ELR (cell line): ENCODE measurements at places on chromosomes 5 and 9.

- no peak for DNase-seq
Observed at GRCh38 chr9:130167927-130168326, 4.3 kb upstream of the NCS1 start.

DNA sequence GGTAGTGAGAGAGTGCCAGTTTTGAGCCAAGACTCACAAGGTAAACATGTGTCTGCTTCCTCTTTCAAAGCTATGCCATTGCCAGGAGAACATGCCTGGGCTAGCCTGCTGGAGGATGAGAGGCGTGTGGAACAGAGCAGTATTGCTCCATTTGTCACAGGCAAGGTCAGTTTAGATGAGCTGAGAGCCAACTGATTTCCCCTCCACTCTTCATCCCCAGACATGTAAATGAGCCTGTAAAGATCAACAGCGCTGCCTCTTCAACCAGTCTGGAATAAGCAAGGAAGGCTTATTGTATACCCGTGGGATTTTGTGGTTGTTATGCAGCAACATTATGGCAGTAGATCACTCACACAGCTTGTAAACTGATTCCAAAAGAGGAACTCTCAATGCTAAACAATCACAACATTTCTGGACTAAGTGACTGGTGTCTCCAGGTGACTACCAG, 8.2 kb upstream of the GDNF start:
- DNase-seq: no peak

GRCh38 chr5:72621576-72621975, 114.4 kb upstream of the ZNF366 start:
- DNase-seq: no peak

DNA sequence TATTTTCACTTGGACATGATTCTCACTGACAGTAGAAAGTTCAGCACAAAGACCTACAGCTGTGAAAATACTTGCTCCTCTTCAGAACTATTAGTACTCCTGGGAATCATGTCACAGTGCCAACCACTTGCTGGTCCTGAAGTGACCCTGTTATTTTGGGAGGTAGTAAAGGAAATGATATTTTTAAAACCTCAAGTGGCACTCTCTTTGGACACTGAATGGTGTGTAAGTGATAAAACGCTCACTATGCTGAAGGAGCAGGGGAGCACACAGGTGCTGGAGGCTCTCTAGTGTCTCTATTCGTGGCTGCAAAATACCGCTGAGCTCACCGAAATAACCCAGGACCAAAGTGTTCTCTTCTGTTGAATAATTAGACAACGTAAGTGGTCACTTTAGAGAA, 76.9 kb upstream of the SPATA31D4 start:
- DNase-seq: no peak

DNA sequence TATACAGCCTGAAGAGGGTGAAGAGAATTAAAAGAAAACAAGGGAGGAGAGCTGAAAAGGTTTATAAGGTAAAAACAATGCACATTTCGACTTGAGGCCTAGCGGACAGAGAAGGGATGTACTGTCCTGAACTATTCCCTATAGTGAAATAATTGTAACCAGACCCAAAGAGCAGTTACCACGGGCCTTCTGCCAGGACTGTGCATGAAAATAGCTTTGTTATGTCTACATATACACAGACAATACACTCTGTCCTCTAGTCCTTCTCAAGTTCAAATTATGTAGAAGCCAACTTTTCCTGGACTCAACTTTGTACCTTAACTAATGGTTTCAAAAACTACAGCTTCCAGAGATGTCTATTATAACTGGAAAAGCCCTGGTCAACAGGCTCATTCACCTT, 223.7 kb downstream of the PCSK5 start:
- DNase-seq: no peak

GRCh38 chr5:1152771-1153282, 41.0 kb upstream of the SLC12A7 start:
- no peak for DNase-seq

GRCh38 chr5:138770977-138771376, 17.8 kb downstream of the CTNNA1 start:
- DNase-seq: no peak

- no peak for DNase-seq
Observed at GRCh38 chr9:122397749-122398148, 26.9 kb downstream of the PTGS1 start.

- peak; percentile 49 for DNase-seq
Observed at GRCh38 chr5:31186672-31187267, 6.7 kb upstream of the CDH6 start.

DNA sequence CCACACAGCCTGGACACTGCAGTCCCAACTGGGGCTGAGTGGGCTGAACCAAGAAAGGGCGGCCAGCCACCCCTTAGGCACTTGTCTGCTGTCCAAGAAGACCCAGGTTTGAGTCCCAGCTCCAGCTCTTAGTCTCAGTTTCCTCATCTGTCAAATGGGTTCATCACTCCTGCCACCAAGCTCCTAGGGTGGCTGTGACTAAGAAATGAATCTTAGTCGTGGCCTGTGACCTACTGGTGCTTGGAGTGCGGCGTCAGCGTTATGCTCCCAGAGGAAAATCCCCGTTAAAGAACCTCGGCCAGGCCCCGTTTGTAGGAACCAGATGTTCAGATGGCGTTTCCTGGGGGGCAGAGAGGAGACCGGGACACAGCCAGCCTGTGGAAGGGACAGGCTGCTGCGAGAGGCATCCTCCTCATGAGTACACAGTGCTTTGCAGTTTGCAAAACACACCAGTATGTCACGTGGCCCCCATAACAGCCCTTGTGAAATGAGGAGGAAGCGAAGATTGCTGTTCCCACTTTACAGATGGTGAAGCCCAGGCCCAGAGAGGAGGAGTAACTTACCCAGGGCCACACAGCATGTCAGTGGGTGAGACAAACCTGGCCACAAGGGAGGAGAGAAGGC, 3.3 kb downstream of the FIBCD1 start:
- peak; percentile 26 for DNase-seq

DNA sequence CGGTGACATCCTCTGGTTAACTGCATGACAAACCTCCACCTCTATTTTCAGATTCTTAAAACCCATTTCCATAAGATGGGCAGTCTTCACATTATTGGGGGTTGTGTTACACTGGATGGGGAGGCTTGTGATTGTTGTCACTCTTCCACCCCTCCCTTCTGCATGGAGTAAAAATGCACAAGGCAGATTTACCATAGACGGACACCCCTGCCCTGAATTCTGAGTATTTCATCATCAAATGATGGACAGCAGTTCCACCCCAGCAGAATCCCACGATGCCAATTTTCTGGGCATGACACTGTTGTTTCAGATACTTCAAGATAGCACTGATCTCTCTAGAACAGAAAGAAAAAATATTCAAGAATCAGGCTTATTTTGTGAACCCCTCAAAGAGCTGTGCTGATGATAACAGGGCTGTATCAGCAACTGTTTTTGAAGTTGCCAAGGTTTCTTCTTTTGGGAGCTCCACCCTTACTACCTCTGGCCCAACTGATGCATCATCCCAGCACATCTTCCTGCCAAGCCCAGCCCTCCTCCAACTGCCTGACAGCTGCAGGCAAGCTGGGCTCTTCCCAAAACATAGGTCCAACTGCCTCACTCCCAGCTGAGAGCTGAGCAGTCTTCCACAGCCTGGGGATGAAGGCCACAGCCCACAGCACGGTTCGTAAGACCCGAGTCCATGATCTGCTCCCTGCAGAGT, 21.4 kb downstream of the CMBL start:
- no peak for DNase-seq

- DNase-seq: no peak
Observed at GRCh38 chr5:96668725-96669124, 6.5 kb downstream of the CAST start.

- peak; percentile 89 for DNase-seq
Observed at GRCh38 chr5:107542428-107542827, 128.3 kb downstream of the EFNA5 start.

GRCh38 chr5:98105681-98106080, 667.8 kb upstream of the RGMB start:
- DNase-seq: no peak

GRCh38 chr5:128123936-128124335, 40.4 kb downstream of the SLC12A2 start:
- no peak for DNase-seq

DNA sequence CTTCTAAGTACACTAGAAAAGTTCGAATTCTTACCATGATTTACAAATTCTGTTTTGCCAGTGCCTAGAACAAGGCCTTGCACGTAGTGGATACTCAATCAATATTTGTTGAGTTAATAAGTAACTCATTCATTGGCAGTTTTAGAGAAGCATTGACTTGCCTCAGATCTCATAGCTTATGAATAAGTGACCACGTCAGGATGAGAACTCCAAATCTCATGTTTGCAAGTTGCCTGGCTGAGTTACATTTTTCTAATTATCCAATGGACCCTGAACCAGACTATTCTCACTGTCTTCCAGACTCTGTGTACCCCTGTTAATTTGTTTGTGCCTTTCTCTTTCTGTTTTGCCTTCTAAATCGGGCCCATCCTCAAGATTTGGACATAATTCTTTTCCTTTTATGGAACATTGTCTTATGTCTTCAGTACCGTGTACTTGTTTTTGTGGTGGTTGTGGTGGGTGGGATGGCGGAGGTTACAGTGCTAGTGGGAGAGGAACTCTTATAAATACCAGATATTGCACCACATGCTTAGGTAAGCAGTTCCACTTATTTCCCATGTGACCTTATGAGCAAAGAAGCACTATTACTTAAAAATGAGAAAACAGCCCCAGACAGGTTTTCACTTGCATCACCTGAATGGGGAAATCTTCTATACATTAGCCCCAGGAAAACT, 96.3 kb downstream of the UNC13B start:
- DNase-seq: no peak

- DNase-seq: no peak
Observed at GRCh38 chr9:114936581-114936980, 6.2 kb upstream of the TNFSF8 start.

GRCh38 chr5:88830567-88830966, 52.4 kb downstream of the MEF2C start:
- DNase-seq: no peak

- DNase-seq: peak; percentile 79
Observed at GRCh38 chr5:42912184-42912798, 100.6 kb upstream of the SELENOP start.

DNA sequence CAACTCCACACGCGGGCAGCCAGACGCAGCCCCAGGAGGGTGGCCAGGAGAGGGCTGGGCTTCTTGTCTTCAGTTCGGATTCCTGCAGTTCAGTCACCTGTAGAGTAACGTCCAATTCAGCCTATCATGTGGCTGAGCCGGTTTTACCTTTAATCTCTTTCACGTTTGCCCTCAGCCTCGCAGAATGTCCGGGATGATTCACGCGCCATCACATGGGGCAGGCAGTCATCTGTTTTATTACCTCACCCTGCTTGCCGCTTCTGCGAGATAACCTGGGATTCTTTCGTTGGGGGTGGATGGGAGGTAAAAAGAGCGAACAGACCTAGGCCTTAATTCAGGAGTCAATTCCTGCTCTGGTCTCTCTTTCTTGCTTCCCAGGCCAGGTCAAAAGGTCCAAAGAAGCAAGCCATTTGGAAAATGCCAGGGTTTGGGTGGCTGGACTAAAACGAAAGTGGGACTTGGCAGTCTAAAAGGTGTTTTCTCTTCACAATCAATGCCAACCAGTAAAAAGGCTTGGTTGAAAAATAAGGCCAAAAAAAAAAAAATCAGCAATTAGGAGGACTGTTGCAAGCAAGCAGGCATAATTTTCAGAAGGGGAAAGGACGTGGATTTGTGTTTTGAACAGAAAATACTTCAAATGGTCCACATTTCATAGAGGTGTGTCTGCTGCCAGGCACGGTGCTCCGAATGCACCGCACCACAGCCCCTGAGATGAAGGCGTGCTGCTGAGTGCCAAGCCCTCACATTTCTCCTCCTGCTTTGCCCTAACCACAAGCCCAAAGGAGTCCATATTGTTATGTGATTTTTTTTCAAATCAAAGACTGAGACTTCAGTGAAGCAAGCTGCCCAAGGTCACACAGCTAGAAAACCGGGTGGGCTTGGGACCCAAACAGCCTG, 2.8 kb upstream of the WWC1 start:
- DNase-seq: no peak
